ENCODE measurements at places on chromosomes 6 and 20.

DNA sequence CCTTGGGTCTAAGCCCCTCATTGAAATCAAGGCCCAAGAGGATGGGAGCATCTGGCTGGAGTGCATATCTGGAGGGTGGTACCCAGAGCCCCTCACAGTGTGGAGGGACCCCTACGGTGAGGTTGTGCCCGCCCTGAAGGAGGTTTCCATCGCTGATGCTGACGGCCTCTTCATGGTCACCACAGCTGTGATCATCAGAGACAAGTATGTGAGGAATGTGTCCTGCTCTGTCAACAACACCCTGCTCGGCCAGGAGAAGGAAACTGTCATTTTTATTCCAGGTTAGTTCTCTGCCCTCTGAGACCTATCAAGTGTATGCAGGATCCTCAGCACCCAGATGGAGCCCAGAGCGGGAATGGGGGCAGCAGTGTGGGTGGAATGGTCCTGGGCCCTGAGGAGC lies 5.1 kb downstream of the BTN2A2 start:
- H3K36me3 ChIP-seq: peaks cover 14% of the 10 kb centered on the region
- DNase-seq: no peak
- H3K27me3 ChIP-seq: no peaks in the 10 kb centered on the region
- H3K27ac ChIP-seq: peak overlapping the region; percentile 37
- H3K4me3 ChIP-seq: no peak overlapping the region
- H3K4me1 ChIP-seq: peaks cover 37% of the 10 kb centered on the region

- no peak overlapping the region for H3K4me3 ChIP-seq
- peaks cover 24% of the 10 kb centered on the region for H3K4me1 ChIP-seq
- no peak for DNase-seq
- H3K27me3 ChIP-seq: peaks cover 31% of the 10 kb centered on the region
These were observed 560.7 kb upstream of the NOX3 start for GRCh38 chr6:156016186-156016976.

GRCh38 chr6:84059082-84059481 lies 25.5 kb downstream of the MRAP2 start:
- no peak overlapping the region for H3K4me3 ChIP-seq
- no peaks in the 10 kb centered on the region for H3K4me1 ChIP-seq
- DNase-seq: no peak
- H3K36me3 ChIP-seq: no peaks in the 10 kb centered on the region

DNA sequence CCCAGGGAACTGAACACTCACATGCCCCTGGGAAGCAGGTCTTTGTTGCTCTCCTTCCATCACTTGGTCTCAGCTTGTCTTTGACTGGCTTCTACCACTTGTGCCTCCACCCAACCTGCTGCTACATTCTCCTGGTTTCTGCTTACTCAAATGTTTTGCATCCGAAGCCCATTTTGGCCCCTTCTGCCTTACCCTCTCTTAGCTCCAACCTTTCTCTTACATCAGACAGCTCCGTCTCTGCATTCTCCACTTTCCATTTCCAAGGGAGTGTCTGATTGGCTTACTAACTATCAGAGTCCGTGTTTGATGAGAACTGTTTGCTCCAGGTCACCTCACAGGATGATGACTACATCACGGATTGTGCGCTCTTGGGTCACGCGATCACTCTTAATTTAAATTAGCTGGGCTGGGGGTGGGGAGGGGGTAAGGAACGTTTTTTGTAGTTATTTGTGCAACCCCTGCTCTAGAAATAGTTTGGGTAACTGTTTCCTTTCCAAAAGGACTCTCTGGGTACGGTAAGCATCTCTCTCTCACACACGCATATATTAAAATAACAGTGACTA lies 844 bp upstream of the ABRACL start:
- peaks cover 7% of the 10 kb centered on the region for H3K4me1 ChIP-seq
- peak overlapping the region; percentile 96 for H3K27ac ChIP-seq
- peak; percentile 1 for DNase-seq

GRCh38 chr6:33172688-33173534 lies 19.4 kb downstream of the COL11A2 start:
- no peaks in the 10 kb centered on the region for H3K36me3 ChIP-seq
- DNase-seq: no peak
- no peak overlapping the region for H3K27ac ChIP-seq

DNA sequence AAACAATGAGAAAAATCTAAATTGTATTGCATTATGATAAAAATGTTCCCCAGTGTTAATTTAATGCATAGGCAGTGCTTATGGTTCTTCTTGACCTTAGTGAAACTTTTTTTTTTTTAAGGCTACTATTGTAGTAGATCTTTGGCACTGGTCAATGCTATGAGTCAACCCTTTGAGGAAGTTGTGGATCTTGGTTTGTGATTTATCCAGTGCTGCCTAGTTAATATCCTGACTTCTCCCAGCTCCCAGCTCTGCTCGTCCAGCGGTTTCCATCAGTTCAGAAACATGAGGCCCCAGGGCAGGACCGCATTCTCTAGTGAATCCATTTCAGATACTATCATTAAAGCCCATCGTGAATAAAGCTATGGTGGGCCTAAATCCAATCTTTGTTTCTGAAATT lies 364.5 kb upstream of the JARID2 start:
- H3K4me1 ChIP-seq: peaks cover 27% of the 10 kb centered on the region
- no peaks in the 10 kb centered on the region for H3K36me3 ChIP-seq
- no peaks in the 10 kb centered on the region for H3K27me3 ChIP-seq
- no peak overlapping the region for H3K4me3 ChIP-seq
- H3K27ac ChIP-seq: no peak overlapping the region

- no peak for DNase-seq
- H3K4me1 ChIP-seq: no peaks in the 10 kb centered on the region
- H3K4me3 ChIP-seq: no peak overlapping the region
- H3K27ac ChIP-seq: no peak overlapping the region
- no peaks in the 10 kb centered on the region for H3K36me3 ChIP-seq
These were observed 44.7 kb upstream of the CCN2 start for GRCh38 chr6:131995917-131996316.

GRCh38 chr6:91352878-91353277 lies 766.0 kb upstream of the MAP3K7 start:
- no peak for DNase-seq
- H3K36me3 ChIP-seq: no peaks in the 10 kb centered on the region
- no peaks in the 10 kb centered on the region for H3K27me3 ChIP-seq

DNA sequence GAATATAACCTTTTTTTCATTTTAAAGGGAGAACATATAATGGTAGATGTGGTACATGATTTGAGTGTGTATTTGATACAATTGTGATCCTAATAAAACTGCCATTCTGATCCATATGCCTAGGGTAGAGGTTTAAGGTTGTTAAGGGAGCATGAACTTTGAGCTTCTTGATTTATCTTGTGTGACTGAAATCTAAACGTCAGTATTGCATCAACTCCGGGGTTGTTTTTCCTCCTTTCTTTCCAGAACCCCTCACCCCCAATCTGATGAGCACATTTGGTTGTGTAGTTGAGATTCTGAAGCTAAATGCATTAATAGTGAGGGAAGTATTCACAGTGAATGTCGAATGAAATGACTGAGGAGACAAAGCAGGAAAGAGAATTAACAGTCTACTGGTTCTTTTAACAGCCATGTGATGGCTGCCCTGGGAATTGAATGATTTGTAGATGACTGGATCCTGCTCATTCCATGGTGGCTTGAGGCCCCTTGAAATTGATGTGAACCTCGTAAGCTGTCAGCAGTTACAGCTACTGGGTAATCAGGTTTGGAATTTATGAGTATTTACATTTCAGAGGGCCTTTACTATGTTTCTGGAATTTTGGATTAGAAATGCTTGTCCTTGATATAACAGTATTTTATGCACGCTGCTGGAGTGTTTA lies 44.8 kb downstream of the FARS2 start:
- peaks cover 53% of the 10 kb centered on the region for H3K4me1 ChIP-seq
- no peak for DNase-seq
- H3K27me3 ChIP-seq: no peaks in the 10 kb centered on the region

- no peak for DNase-seq
- no peaks in the 10 kb centered on the region for H3K4me1 ChIP-seq
- H3K27ac ChIP-seq: no peak overlapping the region
- no peaks in the 10 kb centered on the region for H3K36me3 ChIP-seq
- peaks cover 20% of the 10 kb centered on the region for H3K27me3 ChIP-seq
These were observed 395.2 kb downstream of the BCKDHB start for GRCh38 chr6:80501636-80502035.

DNA sequence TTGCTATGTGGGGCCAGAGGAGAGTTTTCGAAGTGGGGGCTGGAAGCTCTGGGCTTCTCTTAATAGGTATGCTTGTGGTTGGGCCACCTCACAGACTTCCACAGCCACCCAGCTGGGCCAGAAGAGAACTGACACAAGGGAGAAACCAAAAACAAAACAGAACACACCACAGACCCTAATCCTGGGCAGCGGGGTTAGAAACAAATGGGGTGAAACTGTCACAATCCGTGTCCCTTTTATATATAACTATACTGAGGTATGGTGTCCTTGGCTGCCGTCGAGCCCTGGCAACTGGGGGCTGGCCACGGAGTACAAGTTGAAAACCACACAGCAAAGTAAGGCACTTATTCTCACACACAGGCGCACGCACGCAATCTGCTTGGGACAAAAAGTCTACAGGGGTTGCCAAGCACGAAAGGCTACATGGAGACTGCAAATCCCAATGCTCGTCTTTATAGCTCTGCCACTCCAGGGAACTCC lies 78.3 kb downstream of the TRAM2 start:
- no peak overlapping the region for H3K27ac ChIP-seq
- H3K4me3 ChIP-seq: no peak overlapping the region
- H3K4me1 ChIP-seq: no peaks in the 10 kb centered on the region
- no peak for DNase-seq

- peak overlapping the region; percentile 64 for H3K4me3 ChIP-seq
- DNase-seq: no peak
- peaks cover 44% of the 10 kb centered on the region for H3K4me1 ChIP-seq
- H3K27me3 ChIP-seq: peaks cover 7% of the 10 kb centered on the region
These were observed 91.3 kb downstream of the PSMB1 start for GRCh38 chr6:170461556-170462365.

- H3K4me1 ChIP-seq: no peaks in the 10 kb centered on the region
- H3K36me3 ChIP-seq: no peaks in the 10 kb centered on the region
- DNase-seq: no peak
- peaks cover 2% of the 10 kb centered on the region for H3K27me3 ChIP-seq
These were observed 509.3 kb downstream of the QKI start for GRCh38 chr6:163923658-163924411.

- peak; percentile 49 for DNase-seq
- H3K4me1 ChIP-seq: no peaks in the 10 kb centered on the region
- peaks cover 17% of the 10 kb centered on the region for H3K27me3 ChIP-seq
- H3K36me3 ChIP-seq: no peaks in the 10 kb centered on the region
- no peak overlapping the region for H3K4me3 ChIP-seq
- H3K27ac ChIP-seq: no peak overlapping the region
These were observed 52.2 kb downstream of the MARCKS start for GRCh38 chr6:113909224-113909856.

- H3K4me1 ChIP-seq: peaks cover 4% of the 10 kb centered on the region
- no peaks in the 10 kb centered on the region for H3K36me3 ChIP-seq
- peak; percentile 52 for DNase-seq
- peak overlapping the region; percentile 28 for H3K27ac ChIP-seq
- H3K4me3 ChIP-seq: peak overlapping the region; percentile 84
These were observed 4.2 kb downstream of the PRSS16 start for GRCh38 chr6:27251606-27252251.

GRCh38 chr6:109292983-109293586 lies 89.2 kb downstream of the CD164 start:
- no peaks in the 10 kb centered on the region for H3K36me3 ChIP-seq
- no peak for DNase-seq
- no peak overlapping the region for H3K27ac ChIP-seq
- no peak overlapping the region for H3K4me3 ChIP-seq

DNA sequence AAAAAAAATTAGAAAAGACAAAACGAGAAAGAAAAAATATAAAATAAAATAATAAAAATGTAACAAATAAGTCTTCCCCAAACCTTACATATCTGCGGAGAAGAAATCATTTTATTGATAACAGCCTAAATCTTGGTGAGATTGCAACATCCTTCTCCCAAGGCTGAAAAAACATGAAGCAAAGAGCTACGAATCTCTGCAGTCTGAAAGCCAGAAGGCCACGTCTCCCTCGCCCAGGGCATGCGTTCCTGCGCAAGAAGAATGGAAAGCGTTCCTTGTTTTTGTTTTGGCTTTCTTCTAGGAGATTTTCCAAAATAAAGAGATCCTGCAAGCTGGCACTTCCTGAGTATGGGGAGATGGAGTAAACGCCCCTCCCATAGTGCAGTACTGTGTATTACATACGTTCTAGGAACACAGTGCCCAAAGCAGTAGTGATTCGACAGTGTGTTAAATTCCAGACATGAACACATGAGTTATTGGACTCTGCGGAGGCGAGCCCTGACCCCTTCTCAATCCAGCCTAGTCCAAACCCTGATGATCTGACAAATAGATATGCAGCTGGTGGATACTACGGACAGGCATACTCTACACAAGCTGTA lies 126.7 kb upstream of the RREB1 start:
- no peaks in the 10 kb centered on the region for H3K36me3 ChIP-seq
- no peak overlapping the region for H3K27ac ChIP-seq
- DNase-seq: no peak
- no peaks in the 10 kb centered on the region for H3K4me1 ChIP-seq
- H3K4me3 ChIP-seq: no peak overlapping the region

DNA sequence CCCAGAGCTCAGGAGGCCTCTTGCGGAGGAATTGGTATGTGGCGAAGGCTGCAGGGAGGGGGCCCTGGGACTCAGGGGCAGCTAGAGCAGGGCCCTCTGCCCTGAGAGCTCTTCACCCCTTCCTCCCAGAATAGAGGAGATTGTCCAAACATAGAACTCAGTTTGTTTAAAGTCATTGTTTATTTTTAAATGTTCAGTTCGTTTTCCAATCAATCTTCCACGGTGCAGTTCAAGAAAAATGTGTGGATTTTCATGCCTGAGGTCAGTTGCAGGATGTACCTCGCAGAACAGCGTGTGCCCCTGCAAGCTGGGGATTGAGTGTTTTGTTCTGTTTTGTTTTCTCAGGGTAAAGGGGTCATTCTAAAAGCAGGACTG lies 37.2 kb downstream of the MGME1 start:
- no peak for DNase-seq
- peaks cover under 1% of the 10 kb centered on the region for H3K27me3 ChIP-seq
- H3K27ac ChIP-seq: no peak overlapping the region
- H3K36me3 ChIP-seq: no peaks in the 10 kb centered on the region
- H3K4me1 ChIP-seq: no peaks in the 10 kb centered on the region

- no peaks in the 10 kb centered on the region for H3K27me3 ChIP-seq
- H3K4me1 ChIP-seq: peaks cover 18% of the 10 kb centered on the region
- no peak overlapping the region for H3K27ac ChIP-seq
- no peak overlapping the region for H3K4me3 ChIP-seq
- no peak for DNase-seq
These were observed 112.7 kb downstream of the RPP40 start for GRCh38 chr6:4891141-4891540.

DNA sequence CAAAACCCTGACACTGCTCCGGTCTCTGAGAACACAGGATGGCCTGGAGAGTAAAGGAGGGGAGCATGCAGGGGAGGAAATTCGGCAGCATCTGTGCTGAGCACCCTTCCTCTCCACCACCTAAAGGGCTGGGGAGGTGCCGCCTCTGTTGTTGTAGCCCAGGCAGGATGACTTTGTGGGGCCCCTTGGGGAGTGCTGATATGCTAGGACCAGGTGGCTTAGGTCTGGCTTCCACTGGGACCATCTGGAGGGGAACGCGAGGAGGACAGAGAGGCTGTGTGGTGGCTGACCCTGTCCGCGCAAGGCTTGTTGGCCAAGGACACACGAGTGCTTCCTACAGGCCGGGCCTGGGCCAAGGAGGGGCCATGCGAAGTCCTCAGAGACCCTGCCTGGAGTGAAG lies 9.9 kb upstream of the RPS6KA2 start:
- no peak for DNase-seq
- no peak overlapping the region for H3K27ac ChIP-seq
- H3K4me1 ChIP-seq: peaks cover 9% of the 10 kb centered on the region
- H3K36me3 ChIP-seq: no peaks in the 10 kb centered on the region
- H3K4me3 ChIP-seq: no peak overlapping the region
- peaks cover 82% of the 10 kb centered on the region for H3K27me3 ChIP-seq
